ENCODE measurements at places on chromosomes 1 and 21. TPM values are rescaled to one million over a fixed set of nuclear protein-coding genes. Genes with fewer than 3 reads are reported as not detected.

- H3K36me3 ChIP-seq: no peaks in the 10 kb centered on the region
- H3K4me1 ChIP-seq: no peaks in the 10 kb centered on the region
- no peaks in the 10 kb centered on the region for H3K27me3 ChIP-seq
- no peak for DNase-seq
- no peak overlapping the region for H3K4me3 ChIP-seq
- no peak overlapping the region for H3K27ac ChIP-seq
Measured at GRCh38 chr1:229922249-229922648, 144.8 kb upstream of the GALNT2 start.

DNA sequence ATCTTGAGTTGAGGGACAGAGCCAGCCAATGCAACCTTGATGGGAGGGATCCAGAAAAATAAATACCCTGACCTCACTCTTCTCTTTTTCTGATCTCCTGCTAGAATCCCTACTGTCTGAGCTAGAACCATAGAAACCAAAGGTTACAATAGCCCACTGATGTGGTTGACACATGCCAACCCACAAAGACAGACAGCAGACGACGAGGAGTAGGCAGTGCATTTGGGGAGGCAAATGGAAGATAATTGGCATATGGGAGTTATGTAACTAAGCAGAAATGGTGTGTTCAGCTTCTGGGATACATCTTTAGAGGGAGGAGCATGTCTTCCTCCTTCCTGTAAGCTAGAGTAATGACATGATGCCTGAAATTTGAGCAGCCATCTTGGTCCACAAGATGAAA lies 171.7 kb upstream of the FGGY start:
- H3K4me1 ChIP-seq: peaks cover 13% of the 10 kb centered on the region

DNA sequence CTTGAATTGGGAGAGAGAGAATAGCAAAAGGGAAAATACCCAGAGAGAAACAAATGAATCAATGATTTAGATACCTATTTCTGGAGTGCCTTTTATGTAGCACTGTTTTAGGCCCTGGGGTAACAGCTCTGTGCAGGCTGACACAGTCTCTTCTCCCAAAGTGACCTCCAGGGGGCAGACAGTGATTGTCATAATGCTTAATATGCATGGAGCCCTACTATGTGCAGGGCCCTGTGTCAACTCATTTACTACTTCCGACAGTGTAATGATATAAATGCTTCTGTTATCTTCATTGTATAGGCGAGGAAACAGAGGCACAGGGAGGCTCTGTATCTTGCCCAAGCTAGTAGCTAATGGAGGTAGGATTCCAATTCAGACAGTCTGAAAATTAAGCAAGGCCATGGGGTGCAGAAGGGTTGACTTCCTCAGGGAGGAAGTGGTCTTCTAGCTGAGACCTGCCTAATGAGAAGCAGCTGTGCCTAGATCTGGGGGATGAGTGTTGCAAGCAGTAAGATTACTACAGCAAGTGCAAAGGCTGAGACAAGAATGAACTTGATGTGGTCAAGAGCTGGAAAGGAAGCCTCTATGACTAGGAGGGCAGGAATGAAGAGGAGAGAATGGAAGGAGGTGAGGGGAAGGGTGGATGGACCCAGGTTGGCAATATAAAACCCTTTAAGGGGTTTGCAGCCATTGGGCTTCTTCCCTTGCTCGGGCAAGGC lies 16.2 kb upstream of the SERINC2 start:
- no peak overlapping the region for H3K4me3 ChIP-seq
- H3K27ac ChIP-seq: peak overlapping the region; percentile 12
- no peak for DNase-seq
- H3K4me1 ChIP-seq: peaks cover 18% of the 10 kb centered on the region
- H3K27me3 ChIP-seq: no peaks in the 10 kb centered on the region
- H3K36me3 ChIP-seq: no peaks in the 10 kb centered on the region

- H3K4me3 ChIP-seq: peak overlapping the region; percentile 79
- H3K4me1 ChIP-seq: peaks cover 9% of the 10 kb centered on the region
- H3K27ac ChIP-seq: no peak overlapping the region
- DNase-seq: no peak
Measured at GRCh38 chr1:212415107-212415841, 588 bp upstream of the PACC1 start.

DNA sequence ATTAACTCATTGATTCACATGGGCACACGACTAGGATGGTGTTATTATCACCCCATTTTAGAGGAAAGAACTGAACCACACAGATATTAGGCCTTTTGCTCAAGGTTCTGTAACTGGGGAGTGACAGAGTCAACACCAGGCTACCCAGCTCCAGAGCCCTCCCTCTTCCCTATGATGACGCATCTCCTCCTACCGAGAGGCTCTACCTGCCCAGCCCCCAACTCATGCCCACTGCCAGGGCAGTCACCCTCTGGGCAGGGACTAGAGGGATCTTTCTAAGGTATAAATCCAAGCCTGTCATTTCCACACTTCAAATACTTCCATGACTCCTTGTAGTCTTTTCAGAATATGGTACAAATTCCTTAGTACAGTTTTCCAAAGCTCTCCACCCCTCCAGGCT lies 171.3 kb downstream of the GRIK3 start:
- H3K4me1 ChIP-seq: no peaks in the 10 kb centered on the region
- H3K36me3 ChIP-seq: no peaks in the 10 kb centered on the region
- DNase-seq: no peak
- H3K27ac ChIP-seq: no peak overlapping the region

DNA sequence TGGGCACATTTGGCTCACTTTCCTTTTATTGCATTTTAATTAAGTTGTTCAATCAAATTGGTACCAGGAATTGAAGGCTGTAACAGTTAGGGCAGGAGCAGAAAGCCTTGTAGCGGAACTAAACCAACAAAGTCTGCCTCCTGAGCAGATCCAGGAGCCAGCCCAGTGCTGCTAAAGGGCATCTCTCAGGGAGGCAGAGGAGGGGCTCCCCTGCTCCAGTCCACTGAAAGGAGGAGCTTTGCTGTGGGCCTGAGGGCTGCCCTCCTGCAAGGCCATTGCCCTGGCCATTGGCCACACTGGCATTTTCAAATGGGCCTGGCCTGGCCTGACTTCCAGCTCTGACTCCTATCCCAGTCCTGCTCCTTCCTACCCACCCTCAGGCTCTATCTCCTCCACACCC lies 3.7 kb upstream of the TRABD2B start:
- DNase-seq: no peak
- H3K4me1 ChIP-seq: no peaks in the 10 kb centered on the region
- H3K27me3 ChIP-seq: peaks cover 11% of the 10 kb centered on the region
- no peak overlapping the region for H3K4me3 ChIP-seq
- H3K27ac ChIP-seq: no peak overlapping the region

DNA sequence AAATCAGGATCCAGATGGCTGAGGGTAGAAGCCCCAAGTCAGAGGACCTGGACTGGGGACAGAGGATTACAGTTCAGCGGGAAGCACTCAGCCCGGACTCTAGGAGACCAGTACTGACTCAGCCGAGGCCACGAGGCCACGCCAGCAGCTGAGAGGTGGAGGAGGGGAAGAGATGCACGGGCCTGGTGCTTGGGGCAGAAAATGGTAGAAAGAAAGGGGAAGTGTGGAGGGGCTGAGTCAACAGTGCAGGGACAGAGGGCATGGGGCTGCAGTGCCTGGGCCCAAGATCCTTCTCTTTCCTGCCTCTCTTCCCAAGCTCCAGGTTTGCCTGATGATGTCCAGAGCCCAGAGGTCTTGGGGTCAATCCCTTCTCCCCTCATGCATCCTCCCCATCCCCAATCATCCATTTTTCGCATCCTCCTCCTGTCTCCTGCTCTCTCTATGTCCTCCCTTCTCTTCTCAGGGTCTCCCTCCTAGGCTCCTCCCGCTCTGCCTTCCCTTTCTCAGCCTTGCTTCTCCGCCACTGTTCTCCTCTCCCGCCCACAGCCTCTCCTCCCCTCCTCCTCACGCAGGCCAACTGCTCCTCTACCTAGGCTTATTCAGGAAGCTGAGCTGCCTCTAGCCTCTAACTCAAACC lies 7.7 kb downstream of the ARHGEF2 start:
- no peaks in the 10 kb centered on the region for H3K27me3 ChIP-seq
- peaks cover 29% of the 10 kb centered on the region for H3K4me1 ChIP-seq
- H3K27ac ChIP-seq: no peak overlapping the region
- DNase-seq: no peak
- peaks cover 64% of the 10 kb centered on the region for H3K36me3 ChIP-seq

GRCh38 chr1:162695687-162696086 lies 63.4 kb downstream of the DDR2 start:
- H3K27ac ChIP-seq: peak overlapping the region; percentile 25
- H3K27me3 ChIP-seq: no peaks in the 10 kb centered on the region
- H3K4me3 ChIP-seq: no peak overlapping the region
- H3K36me3 ChIP-seq: no peaks in the 10 kb centered on the region
- DNase-seq: no peak
- peaks cover 31% of the 10 kb centered on the region for H3K4me1 ChIP-seq

- no peaks in the 10 kb centered on the region for H3K27me3 ChIP-seq
- H3K4me3 ChIP-seq: peak overlapping the region; percentile 84
- H3K36me3 ChIP-seq: no peaks in the 10 kb centered on the region
- H3K4me1 ChIP-seq: peaks cover 13% of the 10 kb centered on the region
- peak; percentile 64 for DNase-seq
Measured at GRCh38 chr1:231626951-231627614, 493 bp downstream of the DISC1 start.

- H3K36me3 ChIP-seq: no peaks in the 10 kb centered on the region
- H3K27me3 ChIP-seq: no peaks in the 10 kb centered on the region
- no peak for DNase-seq
- no peak overlapping the region for H3K27ac ChIP-seq
- H3K4me3 ChIP-seq: no peak overlapping the region
Measured at GRCh38 chr1:161902182-161902581, 121.5 kb downstream of the OLFML2B start.

Gene NME7
- 16.5 TPM for total RNA-seq

Gene SMPDL3B
- total RNA-seq: 29.2 TPM

Gene EDARADD
- not detected for total RNA-seq

All from PC-9 (cell line).